ENCODE measurements at places on chromosomes 11 and 22.

DNA sequence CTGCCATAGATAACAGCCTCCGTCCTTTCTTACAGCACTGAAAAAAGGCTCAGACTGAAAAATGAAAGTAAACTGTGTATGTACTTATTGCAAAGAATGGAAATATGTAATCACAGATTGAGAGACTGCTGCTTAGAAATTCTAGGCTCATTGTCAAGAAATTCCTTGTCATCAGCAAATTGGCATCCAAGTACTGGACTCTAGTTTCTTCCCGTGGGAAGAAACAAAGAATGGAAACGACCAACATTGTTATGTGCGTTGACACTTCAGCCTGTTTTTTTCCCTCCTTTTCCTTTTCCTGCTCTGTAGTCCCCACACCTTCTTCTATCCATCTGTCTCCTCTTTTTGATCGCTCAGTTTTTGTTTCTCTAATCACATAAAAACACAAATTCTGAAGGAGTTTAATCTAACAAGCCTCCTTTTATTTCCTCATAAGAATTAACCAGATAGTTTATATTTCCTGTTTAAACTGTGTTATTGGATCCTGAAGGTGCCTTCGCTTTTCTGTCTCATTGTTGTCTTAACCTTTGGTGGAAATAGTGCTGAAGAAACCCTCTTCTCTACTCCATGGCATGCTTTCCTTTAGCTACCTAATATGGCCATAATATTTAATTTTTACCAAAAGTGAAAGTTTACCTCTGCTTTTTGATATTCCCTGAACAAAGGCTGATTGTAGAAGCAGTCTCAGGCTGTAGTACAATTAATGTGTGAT, 20.0 kb upstream of the CASP12 start:
- DNase-seq: no peak

GRCh38 chr11:65576867-65577755, 1.3 kb downstream of the EHBP1L1 start:
- DNase-seq: no peak

GRCh38 chr11:114354076-114354475, 46.2 kb downstream of the C11orf71 start:
- DNase-seq: no peak

DNA sequence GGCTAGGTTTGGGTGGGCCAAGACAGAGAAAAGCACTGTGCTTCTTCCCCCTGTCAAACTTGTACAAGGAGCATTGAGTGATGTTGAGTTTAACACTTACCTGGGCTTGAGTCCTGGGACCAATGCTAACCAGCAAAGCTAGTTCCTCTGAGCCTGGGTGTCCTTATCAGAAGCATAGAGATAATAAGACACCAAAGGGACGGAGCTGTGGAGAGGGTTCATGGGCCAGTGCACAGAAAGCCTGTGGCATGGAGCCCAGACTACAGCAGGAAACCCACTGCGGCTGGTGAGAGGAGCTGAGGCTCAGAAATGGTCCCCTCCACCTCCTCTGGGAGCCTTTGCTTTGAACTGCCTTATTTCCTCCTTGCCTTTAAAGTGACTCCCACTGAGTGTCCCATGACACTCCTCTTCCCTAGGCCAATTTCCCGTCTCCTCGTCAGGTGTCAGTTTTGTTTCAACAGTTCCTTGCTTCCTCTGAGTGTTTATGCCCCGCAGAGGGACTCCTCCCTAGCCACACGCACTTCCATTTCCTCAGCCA, 9.4 kb downstream of the SLCO2B1 start:
- DNase-seq: no peak

GRCh38 chr11:73245461-73245860, 26.7 kb upstream of the P2RY6 start:
- DNase-seq: no peak

- DNase-seq: no peak
These were observed 134.8 kb downstream of the TBC1D22A start for GRCh38 chr22:46897246-46897623.

DNA sequence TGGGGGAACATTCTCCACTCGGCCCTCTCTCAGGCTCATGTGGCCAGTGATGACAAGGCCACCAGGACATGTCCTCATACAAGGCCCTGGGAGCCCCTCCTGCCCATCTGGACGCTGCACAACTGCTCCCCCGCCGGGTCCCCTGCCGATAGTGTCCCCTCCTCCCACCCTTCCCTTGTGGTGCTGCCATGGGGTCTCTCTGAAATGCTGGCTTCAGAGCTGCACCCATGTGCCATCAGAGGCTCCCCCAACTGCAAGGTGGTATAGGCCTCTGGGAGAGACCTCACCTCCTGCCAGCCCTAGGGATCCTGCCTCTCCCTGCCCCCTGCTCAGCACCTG, 113.0 kb downstream of the KCNQ1OT1 start:
- DNase-seq: peak; percentile 10

DNA sequence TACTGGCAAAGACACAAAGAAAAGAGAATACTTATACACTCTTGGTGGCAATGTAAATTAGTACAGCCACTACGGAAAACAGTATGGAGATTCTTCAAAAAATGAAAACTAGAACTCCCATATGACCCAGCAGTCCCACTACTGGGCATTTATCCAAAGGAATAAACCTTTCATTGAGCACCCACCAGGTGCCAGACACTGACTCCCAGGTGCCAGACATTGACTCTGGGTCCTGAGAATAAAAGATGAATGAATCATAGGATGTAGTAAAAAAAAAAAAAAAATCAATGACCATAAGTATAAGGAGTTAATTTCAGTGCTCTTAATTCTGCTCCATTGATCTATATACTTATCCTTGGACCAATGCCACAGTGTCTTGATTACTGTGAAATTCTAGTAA, 28.2 kb downstream of the HEPHL1 start:
- DNase-seq: no peak

DNA sequence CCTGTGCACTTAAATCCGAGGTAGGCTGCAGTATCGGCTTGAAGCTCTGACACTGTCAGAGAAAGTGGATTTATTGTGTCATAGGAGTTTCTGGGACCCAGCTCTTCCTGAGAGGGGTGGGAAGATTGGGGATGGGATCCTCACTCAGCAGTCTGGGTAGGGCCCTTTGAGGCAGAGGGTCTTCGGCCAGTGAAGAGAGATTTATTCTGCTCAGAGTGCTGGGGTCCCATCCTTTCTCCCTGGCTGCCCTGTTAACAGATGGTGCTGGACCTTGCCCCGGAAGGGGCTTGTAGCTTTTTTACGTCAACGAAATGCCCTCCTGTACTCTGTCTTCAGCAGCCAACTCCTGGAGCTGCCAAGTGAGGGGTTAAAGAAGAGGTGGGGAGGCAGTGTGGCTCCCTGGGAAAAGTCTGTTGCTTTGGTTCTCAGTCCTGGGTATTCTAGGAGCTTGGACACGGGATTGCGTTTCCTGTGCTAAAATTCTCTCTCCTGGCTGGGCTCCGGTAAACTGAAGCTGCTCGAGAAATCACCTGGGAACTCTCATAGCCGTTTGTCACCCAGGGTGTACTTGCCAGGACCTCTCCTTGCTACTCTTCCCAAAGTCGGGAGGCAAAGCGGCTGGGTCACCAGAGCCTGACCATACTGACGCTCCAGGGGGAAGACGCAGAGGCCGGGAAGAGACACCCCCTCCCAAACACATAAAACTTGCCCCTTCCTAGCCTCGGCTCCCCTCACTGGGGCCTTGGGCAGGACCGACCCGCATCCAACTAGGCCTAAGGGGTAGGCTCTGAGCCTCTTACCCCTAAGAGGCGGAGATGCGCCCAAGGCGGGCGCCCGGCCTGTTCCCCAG, 806 bp upstream of the SMDT1 start:
- DNase-seq: no peak

DNA sequence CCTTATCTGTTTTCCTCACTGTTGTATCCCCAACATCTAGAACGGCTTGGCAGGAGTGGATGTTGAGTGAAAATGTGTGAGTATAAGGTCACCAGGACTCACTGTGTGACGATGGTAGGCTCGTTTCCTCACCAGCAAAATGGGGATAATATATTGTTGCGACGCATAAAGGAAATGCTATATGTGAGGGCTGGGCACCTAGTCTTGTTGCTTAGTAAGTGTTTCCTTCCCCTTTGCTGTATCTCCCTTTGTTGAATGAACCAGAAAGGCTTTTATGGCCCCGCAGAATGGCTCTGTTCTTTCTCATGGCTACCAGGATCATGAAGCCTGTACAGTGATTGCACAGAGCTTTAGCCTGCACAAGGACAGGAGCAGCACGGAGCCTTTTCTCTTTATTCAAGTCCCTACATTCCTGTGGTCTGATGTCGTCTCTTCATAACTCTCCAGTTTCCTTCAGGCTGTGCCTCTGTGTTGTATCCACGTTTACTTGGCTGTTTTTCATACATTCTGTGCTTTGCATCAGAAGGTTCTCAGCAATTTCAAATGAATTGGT, 5.4 kb downstream of the TNRC6B start:
- DNase-seq: no peak

DNA sequence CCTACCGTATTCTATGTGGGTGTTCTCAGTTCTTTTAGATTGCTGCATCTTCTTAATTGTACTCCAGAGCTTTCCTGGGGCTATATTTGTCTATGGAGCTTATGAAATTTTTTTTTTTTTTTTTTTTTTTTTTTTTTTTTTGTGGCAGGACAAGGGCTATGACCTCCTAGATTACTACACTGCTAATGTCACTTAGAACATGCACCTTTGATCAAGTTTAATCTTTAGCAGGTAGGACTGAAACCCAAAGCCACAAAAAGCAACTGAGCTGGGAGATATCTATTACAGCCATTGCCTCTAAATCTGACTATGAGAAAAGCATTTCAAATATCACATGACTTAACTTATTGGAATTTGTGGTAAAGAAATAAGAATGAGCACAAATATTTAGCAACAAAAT, 21.7 kb upstream of the ABTB2 start:
- no peak for DNase-seq

- DNase-seq: peak; percentile 92
These were observed at the start of gene MAPK12 for GRCh38 chr22:50261615-50262459. Gene MAPK12, minus strand, starts transcription at chr22:50261683. Its CDS starts 174 bp downstream, at chr22:50261509.

GRCh38 chr11:102117472-102118113, 7.3 kb downstream of the YAP1 start:
- DNase-seq: no peak

- no peak for DNase-seq
These were observed 49.7 kb downstream of the RTL6 start for GRCh38 chr22:44448271-44448830.

DNA sequence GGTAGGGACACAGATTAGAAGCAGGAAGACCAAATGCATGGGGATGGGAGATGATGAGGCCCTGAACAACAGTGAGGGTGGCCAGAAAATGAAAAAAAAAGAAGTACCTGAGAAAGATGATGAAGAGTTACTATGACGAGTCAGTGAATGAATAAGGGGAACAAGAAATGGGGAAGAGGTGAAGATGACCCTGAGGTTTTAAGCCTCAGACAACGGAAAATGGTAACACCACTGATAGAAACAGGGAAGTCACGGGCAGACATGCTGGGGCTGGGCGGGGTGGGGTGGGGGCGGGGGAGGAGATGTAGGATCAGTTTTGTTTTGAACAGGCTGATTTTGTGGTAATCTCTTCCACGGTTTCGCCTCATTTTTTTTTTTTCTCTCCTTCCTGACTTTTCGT, 205.1 kb upstream of the CADM1 start:
- no peak for DNase-seq

DNA sequence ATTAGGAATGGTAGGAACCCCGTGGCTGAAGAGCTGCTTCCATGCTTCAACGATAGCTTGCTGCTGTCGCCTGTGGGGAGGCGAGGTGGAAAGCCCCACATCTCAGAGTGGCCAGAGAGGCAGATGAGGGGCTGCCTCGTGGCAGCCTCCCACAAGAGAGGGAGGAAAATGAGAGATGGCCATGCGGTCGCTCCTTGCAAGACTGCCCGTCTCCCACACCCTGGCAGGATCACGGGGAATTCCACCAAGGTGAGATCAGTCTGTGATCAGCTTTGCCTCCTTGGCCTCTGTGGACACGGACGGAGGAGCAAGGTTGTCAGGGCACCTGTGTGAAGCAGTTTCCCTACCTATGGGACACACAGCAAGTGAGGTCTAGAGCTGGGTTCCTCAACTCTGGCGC, 3.0 kb downstream of the CRYBA4 start:
- no peak for DNase-seq

DNA sequence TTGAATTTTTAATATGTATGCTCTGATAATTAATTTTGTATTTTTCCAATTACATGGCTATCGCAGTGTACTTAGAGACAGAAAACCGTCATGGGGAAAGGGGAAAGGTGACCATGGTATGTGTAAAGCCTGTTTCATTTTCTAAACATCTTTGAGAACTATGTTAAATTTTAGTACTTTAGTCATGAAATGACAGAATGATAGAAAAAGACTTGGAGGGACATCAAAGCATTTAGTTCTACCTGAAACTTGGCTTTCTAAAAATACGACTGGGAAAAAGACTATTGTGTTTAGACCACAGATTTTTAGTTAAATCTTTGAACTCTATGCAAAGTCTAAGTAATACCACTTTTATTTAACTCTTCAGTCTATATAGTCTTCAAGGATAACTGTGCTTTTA, 54.1 kb downstream of the MAML2 start:
- no peak for DNase-seq

DNA sequence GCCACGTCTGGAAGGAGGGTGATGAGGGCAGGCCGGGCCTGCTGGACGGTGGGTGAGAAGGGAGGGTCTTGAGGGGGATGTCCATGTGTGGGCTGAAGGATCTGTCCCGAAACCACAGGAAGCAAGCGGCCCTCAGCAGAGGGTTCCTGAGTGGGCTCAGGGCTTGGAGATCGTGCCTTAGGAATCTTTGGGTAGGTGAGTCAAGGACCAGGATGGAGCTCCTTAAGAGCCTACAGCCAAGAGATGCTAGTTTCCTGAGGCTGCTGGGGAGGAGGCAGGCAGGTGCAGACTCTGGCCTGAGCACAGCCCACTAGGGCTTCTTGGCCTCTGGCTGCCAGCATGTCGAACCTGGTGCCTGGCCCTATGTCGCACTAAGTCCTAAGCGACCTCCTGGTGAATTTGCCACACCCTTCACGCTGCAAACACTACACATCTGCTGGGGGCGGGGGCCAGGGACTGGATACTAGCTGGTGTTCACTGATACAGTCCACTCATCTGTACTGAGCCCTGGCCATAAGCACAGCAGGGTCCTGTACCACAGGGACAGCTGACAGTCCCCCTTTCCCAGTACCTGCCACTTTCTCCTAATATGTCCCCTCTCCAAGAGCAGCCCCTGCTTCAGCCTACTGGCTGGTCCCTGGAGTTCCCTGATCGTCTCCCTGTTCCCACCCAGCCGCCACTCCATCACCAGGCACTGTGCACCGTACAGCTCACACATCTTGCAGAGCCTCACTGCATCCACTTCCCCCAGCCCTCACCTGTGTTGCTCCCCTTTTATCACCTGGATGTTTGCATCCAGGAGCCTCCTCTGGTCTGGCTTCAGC, 19.5 kb downstream of the GNAZ start:
- DNase-seq: no peak

DNA sequence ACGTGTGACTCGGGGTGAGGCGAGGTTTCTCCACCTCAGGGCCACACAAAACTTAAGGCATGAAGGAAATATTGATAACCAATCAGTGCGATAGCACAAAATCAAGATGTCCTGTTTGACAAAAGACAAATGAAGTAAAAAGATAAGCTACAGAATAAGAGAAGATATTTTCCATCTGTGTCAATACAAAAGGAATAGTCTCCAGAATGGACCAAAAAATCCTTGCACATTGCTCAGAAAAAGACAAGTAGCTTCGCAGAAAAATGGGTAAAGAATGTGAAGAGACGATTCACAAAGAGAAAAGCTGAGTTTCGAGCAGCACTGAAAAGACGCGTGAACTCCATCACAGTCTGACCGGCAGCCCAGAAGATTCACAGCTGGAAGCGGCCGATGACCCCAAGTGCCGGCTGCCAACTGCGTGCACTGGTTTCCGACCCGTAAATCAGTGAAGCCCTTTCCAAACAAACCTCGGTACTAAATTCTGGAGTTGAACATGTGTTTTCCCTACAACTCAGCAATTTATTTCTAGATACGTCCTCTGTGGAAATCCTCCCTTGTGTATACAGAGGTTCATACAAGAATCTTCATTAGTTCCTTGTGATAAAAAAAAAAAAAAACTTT, 308.4 kb downstream of the BRD1 start:
- no peak for DNase-seq
